ENCODE measurements at places on chromosomes 12 and 14. TPM values are rescaled to one million over a fixed set of nuclear protein-coding genes. Genes with fewer than 3 reads are reported as not detected.

- DNase-seq: no peak
Observed at GRCh38 chr12:129257524-129257923, 404.2 kb downstream of the GLT1D1 start.

DNA sequence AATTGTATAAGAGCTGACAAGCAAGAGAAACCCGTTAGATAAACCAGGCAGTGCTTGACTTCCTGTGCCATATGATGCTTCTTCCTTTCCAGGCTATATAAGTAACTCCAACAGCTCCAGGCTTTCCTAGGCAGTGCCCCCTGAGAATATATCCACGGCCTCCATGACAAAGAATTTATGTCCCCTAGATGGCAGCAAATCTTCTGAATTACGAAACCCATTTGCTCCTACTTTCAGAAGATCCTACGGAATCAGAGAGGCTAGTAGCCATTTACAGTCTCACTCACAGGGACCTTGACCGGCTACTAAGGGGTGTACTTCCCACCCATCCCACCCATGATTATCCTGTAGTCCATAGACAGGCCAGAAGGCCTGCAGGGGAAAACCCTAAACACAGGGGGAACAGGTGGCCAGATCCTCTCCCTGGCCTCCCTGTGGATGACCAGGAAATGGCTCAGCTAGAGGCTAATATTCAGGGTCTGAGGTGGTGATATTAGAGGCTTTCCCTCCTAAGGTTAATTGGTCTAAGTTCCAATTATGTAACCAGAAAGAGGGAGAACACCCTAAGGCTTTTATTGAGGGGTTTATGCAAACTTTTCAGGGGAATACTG, 77.2 kb upstream of the DCD start:
- no peak for DNase-seq

GRCh38 chr12:6821591-6822425, at the start of gene GPR162:
TSS of gene GPR162 (plus strand) at chr12:6821821. CDS start at chr12:6823899, 2,078 bp downstream.
- peak; percentile 69 for DNase-seq

DNA sequence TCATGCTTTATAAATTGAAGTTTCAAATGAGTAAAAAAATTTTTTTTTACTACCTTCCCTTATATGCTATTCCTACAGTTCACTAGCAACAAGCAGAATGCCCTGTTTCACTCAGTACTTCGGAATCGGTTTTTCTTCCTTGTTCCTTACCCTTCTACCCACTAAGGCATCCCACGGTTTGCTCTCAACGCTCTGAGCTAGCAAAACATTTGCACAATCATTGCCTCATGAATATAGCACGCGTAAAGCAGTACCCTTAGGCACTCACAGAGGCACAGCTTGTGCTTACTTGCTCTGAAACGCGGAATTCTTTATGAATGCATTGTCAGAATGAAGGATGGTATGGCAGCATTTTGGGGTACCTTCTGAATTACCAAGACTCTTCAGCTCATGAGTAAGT, 45.0 kb downstream of the PPP1R13B start:
- DNase-seq: no peak

DNA sequence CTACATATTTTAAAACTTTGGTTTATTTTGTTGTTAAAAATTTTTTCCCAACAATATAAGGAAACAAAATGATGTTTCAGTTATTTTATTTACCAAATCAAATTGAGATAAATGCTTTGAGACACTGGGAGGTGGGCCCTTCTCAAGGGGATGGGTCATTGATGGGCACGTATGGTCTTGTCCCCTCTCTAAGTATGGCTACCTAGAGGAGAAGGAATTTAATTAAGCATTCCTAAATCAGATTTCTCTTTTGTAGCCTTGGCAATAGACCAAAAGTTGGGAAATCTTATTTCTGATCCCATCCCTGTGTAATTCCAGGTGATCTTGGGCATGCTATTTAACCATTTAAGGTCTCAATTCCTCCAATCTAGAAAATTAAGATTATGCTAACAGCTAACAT, 79.0 kb downstream of the SCN8A start:
- no peak for DNase-seq

DNA sequence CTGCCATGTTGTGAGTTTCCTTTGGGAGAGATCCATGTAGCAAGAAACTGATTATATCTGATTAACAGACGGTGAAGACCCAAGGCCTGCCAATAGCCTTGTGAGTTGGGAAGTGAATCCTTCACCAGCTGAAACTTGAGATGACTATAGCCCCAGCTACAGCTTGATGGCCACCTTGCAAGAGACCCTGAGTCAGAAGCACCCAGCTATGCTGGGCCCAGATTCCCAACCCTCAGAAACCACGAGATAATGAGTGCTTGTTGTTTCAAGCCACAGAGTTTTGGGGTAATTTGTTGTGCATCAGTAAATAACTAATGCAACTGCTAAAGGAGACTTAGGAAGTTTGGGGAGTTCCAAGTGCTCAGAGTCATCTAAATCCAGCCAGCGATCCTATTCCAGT, 80.3 kb downstream of the AVPR1A start:
- DNase-seq: no peak

DNA sequence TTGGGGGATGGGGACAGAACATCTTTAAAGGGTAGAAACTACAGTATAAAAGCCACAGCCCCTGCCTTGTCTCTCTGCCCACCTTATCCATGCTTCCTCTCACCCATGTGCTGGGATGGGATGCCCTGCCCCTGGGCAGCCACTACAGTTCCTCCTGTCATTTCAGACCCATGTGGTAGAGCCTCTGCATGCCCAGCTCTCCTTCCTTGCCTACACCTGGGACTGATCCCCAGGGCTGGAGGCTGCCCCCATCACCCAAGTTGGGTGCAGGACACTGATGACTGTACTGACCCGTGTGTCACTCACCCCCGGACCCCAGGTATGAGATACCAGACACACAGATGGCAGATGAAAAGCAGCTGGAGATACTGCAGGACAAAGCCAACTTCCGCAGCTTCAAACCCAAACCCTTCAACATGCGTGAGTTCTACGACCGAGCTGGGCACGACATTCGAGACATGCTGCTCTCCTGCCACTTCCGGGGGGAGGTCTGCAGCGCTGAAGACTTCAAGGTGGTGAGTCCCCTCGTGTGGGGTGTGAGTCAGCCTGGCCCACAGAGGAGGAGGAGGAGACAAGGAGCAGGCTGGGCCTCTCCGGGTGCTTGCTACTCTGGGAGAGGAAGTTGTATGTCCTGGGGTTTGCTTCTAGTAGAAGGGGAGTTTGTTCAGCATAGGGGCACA, 2.2 kb downstream of the ASIC1 start:
- DNase-seq: no peak

DNA sequence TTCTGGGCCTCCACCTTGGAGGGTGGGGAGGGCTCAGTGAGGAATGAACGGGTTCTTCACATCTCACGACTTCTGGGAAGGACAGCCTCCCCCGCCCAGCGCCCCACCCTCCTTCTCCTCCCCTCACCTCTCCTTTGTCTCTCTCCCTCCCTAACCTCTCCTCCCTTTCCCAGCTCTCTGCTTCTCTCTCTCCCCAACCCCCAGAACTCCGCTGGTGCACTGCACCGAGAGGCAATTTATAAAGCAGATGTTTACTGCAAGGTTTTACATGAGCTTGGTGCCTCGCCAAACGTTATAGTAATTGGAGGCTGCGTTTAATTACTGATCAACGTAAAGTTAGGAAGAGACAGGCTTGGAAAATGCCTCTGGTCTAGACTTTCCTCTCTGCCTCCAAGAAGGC, 42.9 kb upstream of the FAM222A start:
- no peak for DNase-seq

GRCh38 chr12:97168804-97169203, 261.7 kb downstream of the NEDD1 start:
- DNase-seq: no peak

DNA sequence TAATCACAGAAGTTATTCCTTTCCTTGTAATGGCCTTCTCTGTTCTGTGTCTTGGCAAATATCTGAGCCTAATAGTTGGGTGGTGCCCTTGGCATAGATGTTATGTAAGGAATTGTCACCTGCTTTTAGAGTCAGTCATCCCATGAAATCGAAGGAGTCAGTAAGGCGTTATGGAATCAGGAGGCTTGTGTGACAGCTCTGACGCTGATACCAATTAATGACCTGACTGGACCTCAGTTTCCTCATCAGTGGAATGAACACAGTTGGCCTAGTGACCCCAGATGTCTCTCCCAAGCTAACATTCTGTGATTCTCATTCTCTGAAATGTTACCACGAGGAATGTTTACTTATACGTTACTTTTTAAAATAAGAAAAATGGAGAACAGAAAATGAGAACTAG, 32.1 kb downstream of the TXNRD1 start:
- DNase-seq: no peak

- DNase-seq: no peak
Observed at GRCh38 chr14:35122696-35123387, 490 bp downstream of the PRORP start.

- no peak for DNase-seq
Observed at GRCh38 chr14:55248411-55248810, 22.8 kb upstream of the FBXO34 start.

- DNase-seq: no peak
Observed at GRCh38 chr12:32265951-32266350, 133.4 kb upstream of the FGD4 start.

GRCh38 chr12:54146506-54147145, 42.2 kb downstream of the SMUG1 start:
- no peak for DNase-seq

GRCh38 chr12:72829838-72830237, 557.7 kb downstream of the TRHDE start:
- no peak for DNase-seq

DNA sequence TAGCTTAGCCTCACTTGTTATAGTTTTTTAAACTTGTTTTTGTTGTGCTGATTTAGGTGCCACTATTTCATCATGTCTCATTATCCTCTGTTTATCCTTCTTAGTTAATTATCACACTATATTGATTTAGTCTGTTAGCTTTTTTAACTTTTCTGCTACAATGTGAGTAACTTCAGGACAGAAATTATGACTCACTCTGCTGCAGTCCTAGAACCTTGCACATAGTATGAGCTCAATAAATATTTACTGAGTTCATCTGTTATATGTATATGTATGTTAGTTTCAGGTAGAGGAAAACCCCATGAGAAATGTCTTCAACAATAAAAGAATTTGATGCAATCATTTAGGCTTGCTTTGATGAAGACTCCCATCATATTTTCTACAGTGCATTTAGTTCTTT, 224.3 kb upstream of the NAV3 start:
- DNase-seq: no peak

GRCh38 chr14:95067526-95067925, 89.8 kb downstream of the DICER1 start:
- no peak for DNase-seq

DNA sequence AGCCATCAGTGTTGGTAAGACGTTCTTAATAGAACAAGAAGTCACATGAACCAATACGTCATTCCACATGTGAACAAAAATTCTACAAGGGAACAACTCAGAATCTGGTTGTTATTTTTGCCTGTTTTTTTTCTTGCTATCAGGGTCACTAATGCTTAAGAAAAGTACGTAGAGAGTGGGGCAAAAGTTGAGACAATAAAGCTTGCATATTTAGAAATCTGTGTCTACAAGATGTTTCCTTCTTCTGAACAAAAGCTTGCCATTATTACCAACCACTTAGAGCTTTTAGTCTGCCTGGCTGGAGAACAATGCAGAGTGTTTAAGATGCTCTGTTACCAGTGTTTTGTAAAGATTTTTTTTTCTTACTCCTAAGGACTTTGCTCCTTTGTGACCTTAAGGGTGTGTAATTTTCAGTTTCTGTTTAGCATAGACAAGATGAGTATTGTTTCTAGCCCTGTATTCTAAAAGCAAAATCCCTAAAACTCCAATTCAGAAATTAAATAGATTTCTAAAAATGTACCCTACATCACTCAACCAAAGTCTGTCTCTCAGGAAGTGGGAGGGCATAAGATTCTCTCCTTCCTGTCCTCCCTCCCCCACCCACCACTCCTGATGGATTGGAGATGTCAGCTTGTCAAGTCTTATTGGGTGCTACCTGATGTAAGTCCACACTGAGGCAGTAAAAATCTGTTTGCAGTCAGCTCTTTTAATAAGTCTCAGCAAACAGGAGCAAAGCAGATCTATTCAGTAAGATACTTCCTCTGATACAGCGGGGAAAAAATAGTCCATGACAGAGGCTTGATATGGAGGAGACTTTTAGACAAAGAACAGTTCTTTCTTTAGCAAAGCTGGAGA, 267.6 kb downstream of the GRIN2B start:
- no peak for DNase-seq

DNA sequence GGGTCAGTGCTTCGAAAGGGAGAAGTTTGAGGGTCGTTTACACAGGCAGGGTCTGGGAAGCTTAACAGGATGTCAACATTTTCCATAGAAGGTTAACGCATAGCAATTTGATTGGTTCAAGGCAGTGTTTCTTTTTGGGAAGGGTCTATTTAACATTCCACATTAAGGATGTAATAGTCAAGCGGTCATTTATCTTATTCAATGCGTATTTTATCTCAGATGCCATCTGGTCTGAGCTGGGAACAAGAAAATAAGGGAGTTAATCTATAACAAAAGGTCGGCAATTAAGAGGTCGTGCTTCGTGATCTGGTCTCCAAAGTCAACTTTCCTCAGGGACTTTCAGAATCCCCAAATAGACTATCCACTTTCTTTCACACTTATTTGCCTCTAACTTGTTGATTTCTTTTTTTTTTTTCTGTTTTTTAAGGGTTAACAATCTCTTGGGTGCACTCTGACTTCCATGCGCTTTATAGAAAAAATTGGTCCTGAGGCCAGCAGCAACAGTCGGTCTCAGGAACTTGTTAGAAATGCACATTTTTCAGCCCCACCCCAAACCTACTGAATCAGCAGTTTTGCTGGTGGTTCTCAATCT, 550 bp upstream of the RESF1 start:
- no peak for DNase-seq

DNA sequence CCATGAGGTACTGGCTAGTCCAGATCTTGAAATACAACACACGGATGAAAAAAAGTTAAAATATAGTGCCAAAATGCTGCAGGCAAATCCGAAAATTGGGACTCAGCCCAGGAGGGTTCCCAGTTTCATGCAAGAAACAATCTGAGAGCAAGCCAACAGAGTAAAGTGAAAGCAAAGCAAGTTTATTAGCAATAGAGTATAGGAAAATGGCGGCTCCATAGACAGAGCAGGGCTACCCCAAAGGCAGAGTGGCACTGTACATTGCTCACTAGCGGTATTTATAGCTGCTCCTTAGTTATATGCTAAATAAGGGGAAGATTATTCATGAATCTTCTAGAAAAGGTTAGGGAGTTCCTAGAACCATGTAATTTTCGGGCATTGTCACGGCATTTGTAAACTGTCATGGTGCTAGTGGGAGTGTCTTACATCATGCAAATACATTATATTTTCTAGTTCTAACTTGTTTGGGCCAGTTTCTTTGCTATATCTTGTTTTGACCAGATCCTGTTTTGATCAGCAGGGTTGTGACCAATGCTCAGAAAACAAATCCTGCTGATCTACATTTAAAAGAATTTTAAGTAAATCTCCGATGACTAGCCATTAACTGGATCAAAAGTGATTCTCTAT, 29.1 kb downstream of the RECQL start:
- no peak for DNase-seq

Gene SLCO1A2
- total RNA-seq: 3.5 TPM

Gene AICDA
- total RNA-seq: 0.77 TPM

Gene CISTR
- total RNA-seq: not detected

Gene STAT2
- 213 TPM for total RNA-seq

Gene MGP
- 464 TPM for total RNA-seq

Gene CEP83
- 11.6 TPM for total RNA-seq

Gene DLST
- 82.7 TPM for total RNA-seq

Gene KERA
- total RNA-seq: not detected

Gene PHLDA1
- total RNA-seq: 12.2 TPM

Gene MYRFL
- total RNA-seq: not detected

Gene VASH1
- total RNA-seq: 51.7 TPM

Gene TUNAR
- total RNA-seq: not detected

Gene LRP1-AS
- total RNA-seq: not detected

Gene PTPN21
- 47.6 TPM for total RNA-seq

Measured in lower lobe of right lung (tissue), 2 donors.